Suppressor macrophage (primary cell): ENCODE measurements at places on chromosomes 7 and 10.

DNA sequence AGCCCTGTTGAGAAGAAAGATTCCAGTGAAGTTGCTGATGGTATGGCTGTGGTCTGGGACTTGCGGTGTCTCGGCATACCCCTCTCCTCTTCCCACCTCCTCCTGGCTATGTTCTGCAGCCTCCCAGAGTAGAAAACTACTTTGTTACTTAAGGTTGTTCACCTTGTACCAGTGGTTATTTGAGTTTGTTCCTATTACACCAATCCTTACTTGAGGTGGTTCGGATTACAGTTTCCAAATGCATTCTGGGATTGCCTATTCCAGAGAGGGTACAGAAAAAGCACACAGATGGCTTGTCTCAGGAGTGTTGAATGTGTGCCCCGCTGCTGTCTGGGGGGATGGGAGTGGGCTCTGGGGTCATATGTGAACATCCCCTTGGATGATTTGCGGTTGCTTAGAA is 6.8 kb upstream of the ZNF783 start:
- DNase-seq: no peak

DNA sequence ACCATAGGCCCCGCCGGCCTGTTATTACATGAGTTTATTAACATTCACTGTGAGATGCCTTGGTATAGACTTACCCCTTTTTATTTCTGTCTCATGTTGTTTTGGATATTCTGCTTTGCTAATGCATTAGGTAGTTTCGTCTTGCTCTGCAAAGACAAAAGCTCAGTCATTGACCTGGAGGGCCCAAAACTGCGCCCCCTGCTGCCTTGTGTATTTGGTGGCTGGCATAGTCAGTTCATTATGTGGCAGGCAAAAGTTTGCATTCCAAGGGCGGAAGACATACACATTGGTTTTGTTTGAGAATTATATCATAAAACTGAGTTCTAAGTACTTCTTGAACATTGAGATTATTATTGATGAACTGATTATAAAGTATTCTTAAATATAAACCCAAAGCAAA is 372.5 kb downstream of the SDK1 start:
- DNase-seq: no peak

DNA sequence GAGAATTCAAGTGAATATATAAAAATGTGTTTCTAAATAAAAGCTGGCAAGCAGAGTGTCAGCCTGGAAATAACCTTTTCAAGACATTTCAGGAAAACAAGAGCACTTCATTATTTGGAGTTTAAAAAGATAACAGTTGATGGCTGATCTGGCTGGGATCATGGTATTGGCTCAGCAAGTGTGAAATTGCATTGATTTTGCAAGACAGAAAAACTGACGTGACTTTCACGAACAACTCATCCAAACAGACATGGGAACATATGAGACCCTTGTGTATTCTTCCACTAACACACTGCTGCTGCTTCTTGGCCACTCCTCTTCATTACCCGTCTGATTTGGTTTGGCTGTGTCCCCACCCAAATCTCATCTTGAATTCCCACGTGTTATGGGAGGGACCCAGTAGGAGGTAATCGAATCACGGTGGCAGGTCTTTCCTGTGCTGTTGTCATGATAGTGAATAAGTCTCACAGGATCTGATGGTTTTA is 108.5 kb downstream of the RAB18 start:
- DNase-seq: no peak

DNA sequence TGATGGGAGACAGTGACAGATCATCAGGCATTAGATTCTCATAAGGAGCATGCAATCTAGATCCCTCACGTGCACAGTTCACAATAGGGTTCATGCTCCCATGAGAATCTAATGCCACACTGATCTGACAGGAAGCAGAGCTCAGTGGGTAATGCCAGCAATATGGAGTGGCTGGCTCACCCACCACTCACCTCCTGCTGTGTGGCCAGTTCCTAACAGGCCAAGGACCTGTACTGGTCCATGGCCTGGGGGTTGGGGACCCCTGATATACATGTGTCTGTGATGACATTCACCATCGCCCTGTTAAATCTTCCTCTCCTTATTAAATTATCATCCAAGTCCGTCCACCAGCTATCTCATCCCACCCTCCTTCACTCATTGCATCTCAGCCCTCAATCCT is 118.4 kb downstream of the TEX36 start:
- no peak for DNase-seq

- no peak for DNase-seq
These were observed 501.2 kb downstream of the ADRA2A start for GRCh38 chr10:111578076-111578475.

- peak; percentile 91 for DNase-seq
These were observed 57.0 kb downstream of the YKT6 start for GRCh38 chr7:44257618-44258422.

- DNase-seq: no peak
These were observed 270.0 kb downstream of the TNS3 start for GRCh38 chr7:47311891-47312290.

- peak; percentile 86 for DNase-seq
These were observed 2.9 kb downstream of the PKD2L1 start for GRCh38 chr10:100327007-100327717.

- DNase-seq: no peak
These were observed 96.6 kb downstream of the CCNY start for GRCh38 chr10:35432781-35433338.

DNA sequence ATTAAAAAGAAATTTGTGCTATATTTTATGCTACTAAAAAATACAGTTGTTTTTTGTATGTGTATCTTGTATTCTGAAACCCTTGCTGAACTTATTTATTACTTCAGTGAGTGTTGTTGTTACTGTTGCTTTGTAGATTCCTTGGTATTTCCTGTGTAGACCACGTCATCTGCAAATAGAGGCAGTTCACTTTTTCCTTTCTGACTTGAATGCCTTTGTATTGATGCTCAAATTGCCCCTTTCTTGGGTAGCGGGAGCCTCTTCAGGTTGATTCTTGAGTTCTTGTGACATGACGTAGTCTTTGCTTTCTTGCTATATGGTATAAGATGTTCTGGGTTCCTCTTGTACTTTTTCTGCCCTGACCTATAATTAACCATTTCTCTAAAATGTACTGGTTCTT is 504.1 kb downstream of the SDK1 start:
- DNase-seq: no peak

DNA sequence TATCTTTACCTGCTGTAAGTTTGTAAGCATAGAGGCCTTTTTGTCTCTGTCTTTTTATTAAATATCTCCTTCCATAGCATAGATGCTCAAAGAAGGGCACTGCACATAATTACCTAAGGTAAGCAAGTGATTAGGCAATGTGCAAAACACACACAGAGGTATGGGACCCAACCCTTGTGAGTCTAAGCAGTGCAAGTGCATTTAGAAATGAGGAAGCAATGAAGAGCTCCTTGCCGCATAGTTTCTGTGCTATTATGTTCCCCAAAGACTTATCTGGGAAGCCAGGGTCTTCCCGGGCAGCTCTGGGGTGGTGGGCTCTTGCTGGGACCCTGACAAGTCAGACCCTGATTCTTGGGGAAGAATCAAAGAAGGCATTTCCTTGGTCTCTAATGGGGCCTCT is 13.5 kb upstream of the MGAM2 start:
- peak; percentile 6 for DNase-seq

- DNase-seq: no peak
These were observed 21.1 kb downstream of the WAC start for GRCh38 chr10:28554009-28554408.

- peak; percentile 66 for DNase-seq
These were observed 219.3 kb upstream of the MKLN1 start for GRCh38 chr7:131108212-131108940.

GRCh38 chr7:151238924-151239836 is 6.9 kb downstream of the CHPF2 start:
- DNase-seq: no peak

GRCh38 chr10:5904227-5904626 is 14.2 kb downstream of the FBH1 start:
- peak; percentile 45 for DNase-seq

GRCh38 chr10:93060887-93061593 is 442 bp downstream of the CYP26C1 start:
- DNase-seq: no peak

DNA sequence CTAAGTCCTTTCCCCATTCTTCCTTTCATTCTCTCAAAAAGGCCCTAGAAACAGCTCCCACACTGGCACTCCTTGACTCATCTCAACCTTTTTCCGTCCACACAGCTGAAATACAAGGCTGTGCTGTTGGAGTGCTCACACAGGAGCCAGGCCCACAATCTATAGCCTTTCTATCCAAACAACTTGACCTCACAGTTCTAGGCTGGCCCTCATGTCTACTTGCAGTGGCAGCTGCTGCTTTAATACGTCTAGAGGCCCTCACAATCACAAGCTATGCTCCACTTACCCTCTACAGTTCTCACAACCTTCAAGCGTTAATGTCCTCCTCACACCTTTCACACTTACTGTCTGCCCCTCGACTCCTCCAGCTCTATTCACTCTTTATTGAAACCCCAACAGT is 12.0 kb upstream of the LRRC61 start:
- DNase-seq: no peak

DNA sequence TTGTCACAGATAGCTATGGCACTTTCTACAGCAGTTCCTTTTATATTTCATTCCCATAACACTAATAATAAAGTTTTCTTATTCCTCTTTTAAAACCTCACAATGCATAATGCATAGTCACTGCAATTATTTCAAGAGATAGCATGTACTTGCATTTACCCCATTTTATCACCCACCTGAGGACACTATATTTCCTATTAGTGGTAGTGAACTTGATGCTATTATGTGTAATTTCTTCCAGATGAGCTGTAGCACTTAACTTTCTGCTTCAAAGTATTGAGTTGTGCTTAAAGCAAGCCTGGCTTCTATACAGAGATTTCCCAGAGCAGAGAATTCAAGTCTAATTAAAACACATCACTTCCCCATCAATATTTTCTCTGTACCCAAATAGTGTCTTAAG is 461.1 kb downstream of the HTR7 start:
- no peak for DNase-seq

DNA sequence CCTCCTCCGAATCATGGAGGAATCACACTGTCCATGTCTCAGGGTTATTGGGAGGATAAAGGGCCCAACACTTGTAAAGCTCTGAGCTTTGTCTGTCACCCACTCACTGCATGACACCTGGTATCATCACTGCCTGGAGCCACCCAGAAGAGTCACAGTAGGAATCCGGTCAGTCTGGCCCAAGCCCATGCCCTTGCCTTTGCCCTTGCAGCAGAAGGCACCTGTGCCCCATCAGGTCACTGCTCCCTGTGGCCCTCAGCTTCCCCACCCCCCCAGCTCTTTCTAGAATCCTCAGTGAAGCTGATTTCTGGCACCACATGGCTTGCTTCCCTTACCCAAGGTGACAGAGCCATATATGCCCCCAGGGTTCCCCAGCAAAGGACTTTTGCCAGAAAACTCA is 14.4 kb downstream of the LDB3 start:
- no peak for DNase-seq
